KG1 (cell line): ENCODE measurements at places on chromosomes 1 and 21.

GRCh38 chr1:241212628-241213027 lies 144.4 kb downstream of the RGS7 start:
- DNase-seq, result no peak

DNA sequence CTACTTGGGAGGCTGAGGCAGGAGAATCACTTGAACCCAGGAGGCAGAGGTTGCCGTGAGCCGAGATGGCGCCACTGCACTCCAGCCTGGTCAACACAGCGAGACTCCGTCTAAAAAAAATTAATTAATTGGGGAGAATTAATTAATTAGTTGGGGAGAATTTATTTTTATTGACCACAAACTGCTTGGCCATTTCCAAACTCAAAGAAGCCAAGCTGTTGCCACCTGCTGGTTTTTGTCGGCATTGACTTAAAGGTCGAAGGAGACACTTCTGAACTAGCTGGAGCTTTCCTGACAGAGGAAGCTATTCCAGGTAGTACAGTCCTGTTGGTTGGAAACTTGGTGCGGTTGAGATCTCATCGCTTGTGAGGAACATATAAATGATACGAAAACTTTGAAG lies 13.1 kb downstream of the MAP1LC3C start:
- DNase-seq, result peak; percentile 4

DNA sequence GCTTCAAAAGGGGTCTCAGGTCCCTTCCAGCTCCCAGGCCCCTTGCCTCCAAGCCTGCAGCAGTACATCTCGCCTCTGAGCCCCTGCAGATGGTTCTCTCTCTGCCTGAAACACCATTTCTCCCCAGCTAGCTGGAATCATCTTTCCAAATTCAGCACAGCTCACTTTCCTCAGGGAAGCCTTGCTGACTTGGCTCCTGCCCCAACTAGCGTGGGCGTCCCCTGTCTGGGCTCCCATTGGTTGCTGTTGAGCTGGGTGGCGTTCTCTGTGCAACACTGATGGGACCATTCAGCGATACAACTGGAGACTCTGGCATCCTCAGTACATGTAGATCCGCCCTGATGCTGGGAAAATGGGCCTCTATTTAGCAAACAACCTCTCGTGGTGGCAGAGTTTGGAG lies 141.3 kb upstream of the IGSF21 start:
- no peak for DNase-seq

DNA sequence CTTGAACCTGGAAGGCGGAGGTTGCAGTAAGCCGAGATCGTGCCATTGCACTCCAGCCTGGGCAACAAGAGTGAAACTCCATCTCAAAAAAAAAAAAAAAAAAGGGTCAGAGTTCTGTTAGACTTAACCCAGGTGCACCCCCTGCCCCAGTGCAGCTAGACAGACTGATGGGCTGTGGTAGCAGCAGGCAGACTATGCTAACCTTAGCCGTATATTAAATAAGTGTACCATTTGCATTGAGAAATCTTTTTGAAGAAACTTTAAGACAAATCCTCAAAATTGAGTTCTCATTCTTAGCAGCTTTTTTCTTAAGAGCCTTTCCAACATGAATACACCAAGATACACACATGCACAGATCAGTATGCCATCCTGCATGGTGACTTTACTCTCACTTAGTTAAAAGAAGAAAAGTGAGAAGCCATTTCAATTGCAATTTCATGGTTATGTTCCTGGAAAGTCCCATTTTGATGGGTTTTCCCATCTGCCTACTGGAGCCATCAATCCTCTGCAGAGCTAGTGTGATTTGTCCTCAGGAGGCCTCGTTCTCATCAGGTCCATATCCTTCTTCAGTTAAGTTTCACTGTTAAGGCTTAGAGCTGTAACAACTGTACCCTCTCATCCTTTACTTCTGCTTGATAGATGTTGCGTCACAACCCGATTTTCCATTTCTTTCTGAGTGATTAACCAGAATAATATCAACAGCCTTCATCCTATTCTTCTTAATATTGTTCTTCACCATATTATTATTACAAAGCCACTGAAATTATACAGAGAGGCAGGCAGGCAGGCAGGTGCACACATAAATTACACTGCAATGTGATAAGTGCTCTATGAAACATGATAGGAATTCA lies 7.3 kb downstream of the FCRLB start:
- no peak for DNase-seq

GRCh38 chr21:38959692-38960061 lies 153.9 kb downstream of the ETS2 start:
- no peak for DNase-seq
